Left renal pelvis (tissue), 4 donors: ENCODE measurements at places on chromosomes 1 and 21. TPM values are rescaled to one million over a fixed set of nuclear protein-coding genes. Genes with fewer than 3 reads are reported as not detected.

- no peak for DNase-seq
Observed at GRCh38 chr1:30476911-30477459, 246.4 kb downstream of the MATN1 start.

DNA sequence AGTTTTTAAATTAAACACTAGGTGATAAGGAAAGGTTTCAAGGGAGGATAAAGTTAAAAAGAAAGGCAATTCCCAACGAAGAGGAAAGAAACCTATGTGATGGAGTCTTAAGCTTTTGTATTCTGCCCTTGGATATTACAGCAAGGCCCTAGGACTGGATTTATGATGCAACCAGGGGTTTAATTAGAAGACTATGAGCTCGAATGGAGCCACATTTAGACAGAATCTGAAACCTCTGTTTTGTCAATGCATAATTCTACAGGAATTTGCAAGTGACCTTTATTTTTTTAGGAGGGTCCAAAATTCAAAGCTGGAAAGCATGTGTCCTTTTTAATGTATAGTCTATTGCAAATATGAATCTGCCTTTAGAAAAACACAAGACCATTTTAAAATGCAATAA, 37.9 kb downstream of the TGFB2 start:
- no peak for DNase-seq

GRCh38 chr1:209755256-209755655, 597 bp upstream of the TRAF3IP3 start:
- DNase-seq: no peak

DNA sequence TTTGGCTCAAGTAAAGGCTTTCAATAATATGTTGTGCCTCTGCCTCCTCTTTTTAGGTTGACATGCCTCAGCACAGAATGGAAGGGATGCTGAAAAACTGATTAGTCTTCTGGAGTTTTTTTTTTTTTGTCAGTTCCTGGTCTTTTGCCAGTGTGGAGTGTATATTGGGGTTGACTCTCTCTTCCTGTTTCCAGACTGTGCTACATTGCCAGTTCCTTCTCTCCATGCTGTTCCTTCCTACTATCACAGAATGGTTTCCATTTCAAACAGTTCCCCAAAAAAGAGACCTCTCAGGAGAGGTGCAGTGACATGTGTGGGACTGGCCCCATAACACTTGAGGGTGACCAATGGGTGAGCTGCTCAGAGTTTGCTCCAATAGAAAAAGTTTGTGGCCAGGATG, 101.7 kb upstream of the ETV3 start:
- DNase-seq: no peak

GRCh38 chr1:223231011-223231572, 88.0 kb upstream of the TLR5 start:
- no peak for DNase-seq

GRCh38 chr1:151175041-151175741, 590 bp downstream of the TMOD4 start:
- DNase-seq: no peak

DNA sequence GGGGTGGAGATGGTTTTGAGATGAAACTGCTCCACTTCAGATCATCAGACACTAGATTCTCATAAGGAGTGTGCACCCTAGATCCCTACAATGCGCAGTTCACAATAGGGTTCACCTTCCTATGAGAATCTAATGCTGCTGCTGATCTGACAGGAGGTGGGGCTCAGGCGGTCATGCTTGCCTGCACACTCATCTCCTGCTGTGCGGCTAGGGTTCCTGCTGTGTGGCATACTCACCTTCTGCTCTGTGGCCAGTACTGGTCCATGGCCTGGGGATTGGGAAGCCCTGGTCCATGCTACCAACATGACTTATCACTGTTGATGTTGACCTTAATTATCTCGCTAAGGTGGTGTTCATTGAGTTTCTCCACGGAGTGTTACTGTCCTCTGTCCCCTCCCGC, 144.5 kb downstream of the NAV1 start:
- DNase-seq: no peak

DNA sequence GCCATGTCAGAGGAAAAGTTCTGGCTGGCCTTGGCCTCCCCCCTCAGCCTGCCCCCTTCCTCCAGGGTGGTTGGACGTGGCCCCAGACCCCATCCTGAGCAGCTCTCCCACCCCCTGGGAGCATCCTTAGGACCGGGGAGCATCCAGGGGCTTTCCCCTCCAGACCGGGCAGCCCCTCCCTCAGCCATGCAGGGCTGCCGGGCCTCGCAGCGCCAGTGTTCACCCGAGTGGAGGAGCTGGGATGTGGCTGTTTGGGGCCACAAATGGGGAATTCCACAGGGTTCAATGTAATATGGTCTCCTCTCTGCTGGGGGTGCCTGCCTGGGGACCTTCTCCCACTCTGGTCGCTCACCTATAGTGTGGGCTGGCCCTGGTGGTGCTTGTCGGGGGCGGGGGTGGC, 4.2 kb upstream of the PFKL start:
- no peak for DNase-seq

- no peak for DNase-seq
Observed at GRCh38 chr1:170562646-170563338, 30.8 kb downstream of the GORAB start.

DNA sequence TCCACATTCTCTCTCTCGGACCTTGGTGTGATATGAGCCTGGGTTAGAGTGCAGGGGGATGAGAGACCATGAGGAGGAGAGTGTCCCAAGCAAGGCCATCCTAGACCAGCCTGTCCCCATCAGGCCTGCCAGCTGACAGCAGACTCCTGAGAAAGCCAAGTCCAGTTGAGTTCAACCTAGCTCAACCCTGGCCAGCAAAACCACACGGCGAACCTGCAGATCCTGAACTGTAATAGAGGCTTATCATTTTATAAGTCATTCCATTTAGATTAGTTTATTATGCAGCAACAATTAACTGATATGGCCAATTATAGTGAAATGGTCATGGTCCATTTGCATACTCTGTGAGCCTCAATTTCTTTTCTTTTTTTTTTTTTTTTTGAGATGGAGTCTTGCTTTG, 36.4 kb upstream of the ARHGEF10L start:
- DNase-seq: no peak

- no peak for DNase-seq
Observed at GRCh38 chr21:33434770-33435360, 31.7 kb downstream of the IFNGR2 start.

GRCh38 chr21:46212721-46213484, 15.7 kb downstream of the LSS start:
- no peak for DNase-seq

- DNase-seq: peak; percentile 67
Observed at GRCh38 chr1:233613252-233614172, at the start of gene KCNK1. KCNK1 (plus strand) TSS chr1:233614106; CDS start chr1:233614172, 66 bp downstream.

DNA sequence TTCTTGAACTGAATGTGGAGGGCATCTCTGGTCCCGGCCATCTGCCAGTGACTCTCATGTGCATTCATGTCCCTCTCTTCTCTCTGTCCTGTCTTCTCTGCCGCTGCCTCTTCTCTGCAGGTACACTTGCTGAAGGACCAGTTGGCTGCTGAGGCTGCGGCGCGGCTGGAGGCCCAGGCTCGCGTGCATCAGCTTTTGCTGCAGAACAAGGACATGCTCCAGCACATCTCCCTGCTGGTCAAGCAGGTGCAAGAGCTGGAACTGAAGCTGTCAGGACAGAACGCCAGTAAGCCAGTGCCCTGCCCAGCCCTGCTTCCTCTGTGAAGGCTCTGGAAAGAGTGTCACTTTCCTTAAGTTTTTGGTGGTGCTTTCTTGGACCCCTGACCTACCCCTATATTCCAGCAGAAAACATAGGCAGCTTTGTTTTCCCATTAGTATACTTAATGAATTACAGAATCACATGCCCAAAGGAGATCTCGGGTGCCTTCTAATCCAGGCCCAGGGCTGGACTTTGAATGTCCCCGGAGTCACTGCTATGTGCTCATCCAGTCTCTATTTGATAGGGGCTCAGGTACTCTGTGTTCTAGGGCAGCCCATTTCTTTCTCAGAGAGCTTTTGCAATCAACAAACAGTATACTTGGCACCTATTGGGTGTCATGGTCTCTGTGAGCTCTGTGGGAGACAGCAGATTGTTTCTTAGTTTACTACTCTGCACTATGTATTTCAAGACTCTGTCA, 11.2 kb downstream of the SPATA46 start:
- DNase-seq: no peak

DNA sequence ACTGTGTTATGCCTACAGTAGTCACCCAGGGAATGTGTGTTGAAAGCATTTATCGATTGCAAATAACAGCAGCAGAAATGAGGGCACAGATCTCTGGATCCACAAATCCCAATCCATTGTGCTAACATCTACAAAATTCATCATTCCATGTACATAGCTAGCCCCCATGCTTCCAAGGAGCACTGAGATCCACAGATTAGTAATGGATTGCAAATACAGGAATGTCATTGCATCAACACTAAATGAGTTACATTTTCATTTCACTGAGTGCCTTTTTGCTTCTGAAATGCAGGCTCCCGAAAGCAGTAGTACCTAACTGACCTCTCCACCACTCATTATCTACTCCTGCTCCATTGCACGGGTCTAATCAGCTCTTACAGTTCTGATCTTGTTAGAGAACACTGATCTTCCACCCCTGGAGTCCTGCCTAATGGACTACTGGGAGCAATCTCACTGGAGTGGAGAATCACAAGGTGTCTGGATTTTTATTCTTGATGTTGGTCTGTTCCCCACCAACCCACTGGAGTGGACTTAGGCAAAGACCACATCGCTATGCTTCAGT, 30.5 kb downstream of the ASTN1 start:
- no peak for DNase-seq

DNA sequence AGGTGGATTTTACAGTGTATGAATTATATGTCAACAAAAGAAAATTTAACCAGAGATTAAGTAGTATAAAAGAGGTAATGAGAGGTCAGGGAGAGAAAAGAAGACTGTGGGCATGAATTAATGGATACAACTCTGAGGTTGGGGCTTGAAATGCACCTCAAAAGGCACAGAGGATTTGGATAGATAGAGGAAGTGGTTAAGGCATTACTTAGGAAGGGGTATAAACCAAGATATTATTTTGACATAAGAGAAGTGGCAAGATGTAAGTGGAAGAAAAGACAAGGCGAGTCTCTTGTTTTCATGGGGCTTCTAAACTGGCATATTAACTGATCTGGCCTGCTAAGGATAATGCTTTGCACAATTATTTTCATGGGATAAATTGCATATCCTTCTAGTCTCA, 34.1 kb downstream of the RAP1A start:
- no peak for DNase-seq

DNA sequence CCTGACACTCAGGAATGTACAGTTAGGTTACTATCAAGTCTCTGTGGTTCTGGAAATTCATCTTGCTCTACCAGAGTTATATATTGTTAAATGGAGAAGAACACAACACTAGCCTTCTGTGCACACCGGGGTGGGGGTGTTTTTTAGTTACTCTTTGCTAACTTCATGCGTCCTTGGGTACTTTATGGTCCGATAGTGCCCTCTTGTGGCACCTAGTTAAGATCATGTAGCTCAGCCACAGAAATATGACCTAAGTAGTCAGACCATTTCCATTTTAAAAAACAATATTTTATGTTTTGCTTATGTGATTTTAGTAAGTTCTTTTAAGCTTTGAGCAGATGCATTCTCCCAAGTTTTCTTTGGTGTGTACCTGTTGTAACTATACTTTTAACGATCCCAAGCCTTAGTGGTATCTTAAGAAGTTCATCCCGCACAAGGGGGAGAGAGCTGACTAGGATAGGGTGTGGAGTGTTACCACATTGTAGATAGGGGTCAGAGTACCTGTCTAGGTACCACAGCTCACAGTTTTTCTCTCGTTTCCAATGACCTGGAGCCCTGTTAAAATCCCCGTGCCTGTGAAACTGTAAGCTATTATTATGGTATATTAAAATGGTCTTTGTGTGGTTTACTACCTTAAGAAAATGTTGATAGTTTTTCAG, 20.6 kb upstream of the SH3D21 start:
- peak; percentile 66 for DNase-seq

DNA sequence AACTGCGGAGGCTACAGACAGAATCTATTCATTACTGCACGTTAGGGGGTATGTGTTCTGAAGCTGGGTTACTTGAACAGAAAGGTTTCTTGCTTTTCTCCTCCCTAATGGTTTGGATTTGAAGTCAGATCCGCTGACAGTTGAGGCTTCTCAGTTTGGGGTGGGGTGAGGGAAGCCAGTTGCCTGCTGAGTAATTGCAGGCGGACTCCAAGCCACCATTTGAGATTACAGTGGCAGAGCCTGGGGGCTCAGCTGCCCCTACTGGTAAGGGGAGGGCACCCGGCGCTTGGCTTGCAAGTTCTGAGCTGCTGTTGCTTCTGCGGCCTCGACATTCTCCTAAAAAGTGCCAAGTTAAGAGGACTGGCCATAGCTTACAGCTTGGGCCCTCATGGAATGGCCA, 2.0 kb downstream of the GRHL3 start:
- no peak for DNase-seq

GRCh38 chr1:44072204-44072603, 40.9 kb upstream of the SLC6A9 start:
- DNase-seq: no peak

DNA sequence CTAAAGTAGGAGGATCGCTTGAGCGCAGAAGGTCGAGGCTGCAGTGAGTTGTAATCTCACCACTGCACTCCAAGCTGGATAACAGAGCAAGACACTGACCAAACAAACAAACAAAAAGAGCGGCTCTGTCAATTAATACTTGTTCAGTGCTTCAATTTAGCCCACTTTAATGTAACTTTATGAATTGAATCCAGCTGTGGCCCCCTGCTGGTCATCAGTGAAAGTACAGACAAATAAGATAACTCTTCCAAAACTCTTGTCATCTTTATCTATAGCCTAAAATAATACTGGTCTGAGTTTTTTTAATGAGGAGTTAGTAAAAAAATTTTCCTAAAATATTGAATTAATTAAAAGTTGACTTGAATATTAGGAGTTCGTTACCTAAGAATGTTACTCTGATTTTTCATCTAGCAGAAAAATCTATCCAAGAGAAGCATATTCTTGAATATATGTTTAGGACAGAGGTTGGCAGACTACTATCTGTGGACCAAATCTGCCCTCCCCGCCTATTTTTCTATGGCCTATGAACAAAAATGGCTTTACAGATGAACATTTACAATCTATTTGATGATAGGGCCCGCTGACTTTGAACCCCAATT, 26.1 kb downstream of the ATP5PF start:
- peak; percentile 10 for DNase-seq

- no peak for DNase-seq
Observed at GRCh38 chr1:171188388-171189266, 3.5 kb downstream of the FMO2 start.

- no peak for DNase-seq
Observed at GRCh38 chr1:32965251-32965747, 690 bp upstream of the RNF19B start.

Gene SLAMF9
- polyA plus RNA-seq: not detected

Gene OR6K3
- 0.08 TPM for polyA plus RNA-seq

Gene ADAMTSL4
- 22.6 TPM for polyA plus RNA-seq

Gene SLC1A7
- 0.14 TPM for polyA plus RNA-seq

Gene LCE1D
- polyA plus RNA-seq: not detected

Gene CA6
- 0.12 TPM for polyA plus RNA-seq

Gene KIF2C
- 29.5 TPM for polyA plus RNA-seq

Gene VAV3
- polyA plus RNA-seq: 112 TPM

Gene KRTAP20-3
- not detected for polyA plus RNA-seq

Gene NMNAT2
- polyA plus RNA-seq: 12.9 TPM

Gene CBS
- 43.5 TPM for polyA plus RNA-seq

Gene C1orf226
- polyA plus RNA-seq: 15.9 TPM

Gene CLDN8
- 1.1 TPM for polyA plus RNA-seq
